Neural cell (in vitro differentiated cells): ENCODE measurements at places on chromosomes 11 and 22. TPM values are rescaled to one million over a fixed set of nuclear protein-coding genes. Genes with fewer than 3 reads are reported as not detected.

LDHAL6A gene
- not detected in 2 replicates for polyA plus RNA-seq

SLC16A8 gene
- not detected in 2 replicates for polyA plus RNA-seq

HNRNPUL2 gene
- polyA plus RNA-seq = 27.5 and 29.3 TPM in 2 replicates

OR51E2 gene
- not detected in 2 replicates for polyA plus RNA-seq

MYBPC3 gene
- polyA plus RNA-seq = not detected in 2 replicates

CCDC73 gene
- polyA plus RNA-seq = 0.07 TPM in 1 of 2 replicates, not detected in the other

MB gene
- polyA plus RNA-seq = 0.51 TPM in 1 of 2 replicates, not detected in the other

KCTD21 gene
- 1.2 and 1.4 TPM in 2 replicates for polyA plus RNA-seq

NPAS4 gene
- 6.7 and 10.6 TPM in 2 replicates for polyA plus RNA-seq

FAR1 gene
- polyA plus RNA-seq = 91.2 and 110 TPM in 2 replicates

PKP3 gene
- polyA plus RNA-seq = not detected in 2 replicates

PHLDA2 gene
- polyA plus RNA-seq = not detected in 2 replicates

CSF2RB gene
- polyA plus RNA-seq = not detected in 2 replicates

ACCS gene
- polyA plus RNA-seq = not detected in 2 replicates

MSANTD4 gene
- 45.0 and 48.4 TPM in 2 replicates for polyA plus RNA-seq

ENTHD1 gene
- not detected in 2 replicates for polyA plus RNA-seq

SLC17A6 gene
- polyA plus RNA-seq = 3.3 and 4.3 TPM in 2 replicates

BCR gene
- 53.6 and 57.5 TPM in 2 replicates for polyA plus RNA-seq

FREY1 gene
- polyA plus RNA-seq = not detected in 2 replicates

RNF121 gene
- polyA plus RNA-seq = 19.2 and 21.2 TPM in 2 replicates

HEPN1 gene
- not detected in 2 replicates for polyA plus RNA-seq

CDKN1C gene
- polyA plus RNA-seq = 36.7 and 51.2 TPM in 2 replicates

OR2D2 gene
- not detected in 2 replicates for polyA plus RNA-seq

CTSC gene
- 5.2 and 6.8 TPM in 2 replicates for polyA plus RNA-seq

CATSPERZ gene
- polyA plus RNA-seq = 3.4 TPM in 1 of 2 replicates, not detected in the other
